ENCODE measurements at places on chromosomes 1 and 21.

DNA sequence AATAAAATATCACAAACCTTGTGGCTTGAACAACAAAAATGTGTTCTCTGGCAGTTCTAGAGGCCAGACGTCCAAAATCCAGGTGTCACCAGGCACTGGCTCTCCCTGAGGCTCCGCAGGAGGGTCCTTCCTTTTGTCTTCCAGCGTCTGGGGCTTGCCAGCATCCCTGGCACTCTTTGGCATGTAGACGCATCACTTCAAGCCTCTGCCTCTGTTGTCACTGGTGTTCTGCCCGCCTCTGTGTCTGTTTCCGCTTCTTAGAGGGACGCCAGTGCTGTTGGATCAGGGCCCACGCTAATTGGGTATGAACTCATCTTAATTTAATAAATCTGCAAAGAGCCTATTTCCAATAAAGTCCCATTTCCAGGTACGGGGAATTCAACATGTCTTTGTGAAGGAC lies 273.7 kb upstream of the C1orf174 start:
- DNase-seq: no peak

- no peak for DNase-seq
Measured at GRCh38 chr1:247829656-247830055, 5.7 kb upstream of the OR14A16 start.

- DNase-seq: no peak
Measured at GRCh38 chr1:117820694-117821381, 108.6 kb downstream of the GDAP2 start.

DNA sequence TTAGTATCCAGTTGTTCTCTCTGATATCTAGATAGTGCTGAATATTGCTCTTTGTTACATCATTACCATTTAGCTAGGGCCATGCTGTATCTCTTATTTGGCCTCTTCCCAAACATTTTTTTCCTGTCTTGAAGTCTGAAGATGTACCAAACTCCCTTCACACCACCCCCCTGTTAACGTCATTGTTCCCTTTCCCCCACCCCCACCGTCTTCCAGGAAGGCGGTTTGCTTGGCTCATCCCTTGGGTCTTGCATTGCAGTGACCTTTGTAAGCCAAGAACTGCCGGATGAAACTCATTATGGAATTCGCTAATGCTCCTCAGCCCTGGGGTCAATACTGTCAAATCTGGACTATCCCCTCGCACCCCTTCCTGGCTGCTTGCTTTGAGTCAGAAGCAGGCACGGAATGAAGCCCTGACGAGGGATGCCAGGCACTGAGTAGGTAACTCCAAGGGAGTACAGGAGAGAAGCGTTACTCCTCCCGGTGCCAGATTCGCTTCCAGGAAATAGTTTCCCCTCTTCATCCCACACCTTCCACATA lies 283.1 kb downstream of the TM2D1 start:
- DNase-seq: no peak

DNA sequence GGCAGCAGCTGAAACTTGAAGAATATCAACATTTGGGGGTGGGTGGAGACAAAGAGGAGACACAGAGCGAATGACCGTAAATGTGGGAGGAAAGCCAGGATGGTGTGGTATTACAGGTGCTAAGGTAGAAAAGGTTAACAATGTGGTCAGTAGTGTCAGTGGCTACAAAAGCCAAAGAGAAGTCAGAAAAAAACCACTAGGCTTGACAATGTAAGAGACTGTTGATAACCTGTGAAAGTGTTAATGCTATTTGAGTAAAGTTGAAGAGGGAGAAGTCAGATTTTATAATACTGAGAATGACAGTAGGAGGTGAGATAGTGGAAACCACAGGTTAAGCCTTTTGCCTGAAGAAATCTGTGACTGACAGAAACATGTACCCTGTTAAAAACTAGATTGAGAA lies 120.8 kb downstream of the CLEC20A start:
- no peak for DNase-seq

GRCh38 chr1:205301205-205301821 lies 20.2 kb downstream of the NUAK2 start:
- peak; percentile 42 for DNase-seq

- no peak for DNase-seq
Measured at GRCh38 chr1:186511761-186512637, 51.1 kb upstream of the PDC start.

GRCh38 chr1:90714521-90714951 lies 2.6 kb downstream of the BARHL2 start:
- DNase-seq: no peak

GRCh38 chr1:155196103-155196892 lies 11.4 kb downstream of the THBS3 start:
- DNase-seq: no peak

DNA sequence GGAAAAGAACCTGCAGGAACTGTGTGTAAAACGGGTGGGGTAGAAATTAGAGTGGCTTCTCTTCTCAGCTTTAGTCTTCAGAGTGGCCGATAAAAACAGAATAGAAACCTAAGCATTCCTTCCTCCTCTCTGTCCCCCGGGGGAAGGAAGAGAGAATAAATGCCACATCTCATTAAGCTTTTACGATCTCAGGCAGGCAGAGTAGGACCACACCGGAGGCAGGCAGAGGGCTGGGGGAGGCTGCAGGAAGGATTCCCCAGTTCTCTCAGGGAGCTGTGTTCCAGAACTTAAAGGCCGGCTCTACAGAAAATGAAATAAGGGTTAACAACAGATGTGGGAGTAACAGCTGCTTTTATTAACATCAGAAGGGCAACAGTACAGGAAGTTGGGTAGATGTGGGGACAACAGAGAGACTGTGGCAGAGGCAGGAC lies 24.5 kb upstream of the MEF2D start:
- no peak for DNase-seq

- no peak for DNase-seq
Measured at GRCh38 chr1:95073446-95073845, 695 bp upstream of the ALG14 start.

DNA sequence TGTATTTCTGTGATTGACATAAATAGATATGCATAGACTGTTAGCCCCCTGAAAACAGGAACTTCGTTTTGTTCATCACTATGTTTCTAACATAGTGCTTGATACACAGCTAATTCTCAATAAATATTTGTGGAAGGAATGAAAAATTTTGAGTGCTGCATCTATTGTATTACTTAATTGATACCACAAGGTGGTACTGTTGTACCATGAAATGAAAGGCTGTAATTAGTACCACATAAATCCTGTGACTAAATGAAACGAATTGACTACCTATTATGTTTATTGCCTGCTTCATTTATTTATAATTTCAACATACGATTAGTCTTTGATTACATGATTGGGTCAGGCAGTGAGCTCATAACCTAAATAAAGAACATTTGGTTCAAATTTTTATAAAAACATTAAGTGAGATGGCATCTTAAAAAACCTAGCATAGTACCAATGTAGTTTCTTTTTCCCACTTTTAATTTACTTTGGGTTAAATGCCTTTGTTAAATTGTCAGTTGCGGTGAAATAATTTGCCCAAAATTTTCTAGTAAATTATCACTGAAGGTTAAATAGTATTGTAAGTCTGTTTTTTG lies 15.0 kb upstream of the TGFB2 start:
- DNase-seq: no peak

GRCh38 chr1:175178056-175178455 lies 14.5 kb downstream of the KIAA0040 start:
- DNase-seq: no peak

DNA sequence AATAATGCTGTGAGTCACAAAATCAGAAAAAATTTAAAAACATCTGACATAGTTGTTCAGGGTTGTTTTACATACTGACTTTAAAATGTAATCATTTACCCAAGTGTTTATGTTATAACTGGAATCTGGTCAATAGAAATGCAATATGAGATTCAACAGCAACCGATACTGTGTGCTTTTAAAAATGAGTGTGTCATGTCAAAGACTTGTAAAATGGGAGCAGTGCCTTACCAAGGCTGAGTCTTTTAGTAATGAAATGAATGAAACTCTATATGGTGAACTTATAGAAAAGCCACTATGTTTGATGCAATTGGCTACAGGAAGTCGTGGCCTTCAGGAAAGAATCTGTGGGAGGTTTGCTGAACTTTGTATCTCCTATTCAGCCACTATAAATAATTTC lies 570.2 kb downstream of the DPYD start:
- DNase-seq: no peak

DNA sequence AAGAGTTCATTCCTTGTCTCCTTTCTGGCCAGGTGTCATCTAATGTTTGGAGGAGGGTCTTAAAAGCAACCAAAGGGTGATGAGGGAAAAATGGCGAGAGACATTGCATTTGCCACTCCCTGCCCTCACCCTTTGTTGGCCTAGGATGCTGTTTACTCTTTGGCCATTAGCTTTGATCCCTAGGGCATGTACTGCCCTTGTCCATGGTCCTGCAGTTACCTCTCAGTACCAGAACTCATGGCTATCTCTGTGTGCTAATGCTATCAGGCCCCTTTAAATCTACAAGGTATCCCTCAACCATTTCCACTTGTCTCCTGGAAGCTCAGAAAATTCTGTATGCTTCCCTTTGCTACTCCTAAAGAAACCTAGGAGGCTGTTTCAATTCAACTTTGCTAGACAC lies 424.8 kb upstream of the PLXNA2 start:
- no peak for DNase-seq

- DNase-seq: no peak
Measured at GRCh38 chr1:29459620-29459945, 223.3 kb downstream of the PTPRU start.

- no peak for DNase-seq
Measured at GRCh38 chr21:42401154-42401553, 2.5 kb upstream of the UBASH3A start.

GRCh38 chr1:89363196-89363595 lies 663 bp upstream of the GBP6 start:
- DNase-seq: no peak

DNA sequence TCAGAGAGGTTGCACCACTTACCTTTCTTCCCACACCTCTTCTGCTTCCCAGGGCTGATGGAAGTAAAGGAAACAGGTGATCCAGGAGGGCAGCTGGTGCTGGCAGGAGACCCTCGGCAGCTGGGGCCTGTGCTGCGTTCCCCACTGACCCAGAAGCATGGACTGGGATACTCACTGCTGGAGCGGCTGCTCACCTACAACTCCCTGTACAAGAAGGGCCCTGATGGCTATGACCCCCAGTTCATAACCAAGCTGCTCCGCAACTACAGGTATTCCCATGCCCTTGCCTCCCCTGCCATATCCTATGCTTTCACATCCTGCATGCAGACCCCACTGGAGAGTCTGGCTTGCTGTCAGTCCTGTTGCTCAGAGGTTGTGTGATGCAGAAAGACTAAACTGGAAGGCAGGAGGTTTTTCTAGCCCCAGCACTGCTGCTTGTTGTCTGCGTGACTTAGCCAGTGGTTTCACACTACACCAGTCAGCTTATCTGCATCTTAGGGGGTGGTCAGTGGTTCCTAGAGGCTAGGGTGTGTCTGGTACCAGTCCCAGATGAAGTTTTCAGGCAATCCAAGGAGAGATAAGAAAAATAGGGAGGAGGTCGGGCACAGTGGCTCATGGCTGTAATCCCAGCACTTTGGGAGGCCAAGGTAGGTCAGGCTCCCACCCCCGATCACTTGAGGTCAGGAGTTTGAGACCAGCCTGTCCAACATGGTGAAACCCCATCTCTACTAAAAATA lies 10.2 kb downstream of the RHOC start:
- DNase-seq: no peak

- DNase-seq: peak; percentile 44
Measured at GRCh38 chr1:62841587-62842169, 57.7 kb downstream of the ATG4C start.

- no peak for DNase-seq
Measured at GRCh38 chr1:61192663-61193330, 110.4 kb downstream of the NFIA start.

GRCh38 chr1:52559875-52560274 lies 7.0 kb upstream of the TUT4 start:
- no peak for DNase-seq

DNA sequence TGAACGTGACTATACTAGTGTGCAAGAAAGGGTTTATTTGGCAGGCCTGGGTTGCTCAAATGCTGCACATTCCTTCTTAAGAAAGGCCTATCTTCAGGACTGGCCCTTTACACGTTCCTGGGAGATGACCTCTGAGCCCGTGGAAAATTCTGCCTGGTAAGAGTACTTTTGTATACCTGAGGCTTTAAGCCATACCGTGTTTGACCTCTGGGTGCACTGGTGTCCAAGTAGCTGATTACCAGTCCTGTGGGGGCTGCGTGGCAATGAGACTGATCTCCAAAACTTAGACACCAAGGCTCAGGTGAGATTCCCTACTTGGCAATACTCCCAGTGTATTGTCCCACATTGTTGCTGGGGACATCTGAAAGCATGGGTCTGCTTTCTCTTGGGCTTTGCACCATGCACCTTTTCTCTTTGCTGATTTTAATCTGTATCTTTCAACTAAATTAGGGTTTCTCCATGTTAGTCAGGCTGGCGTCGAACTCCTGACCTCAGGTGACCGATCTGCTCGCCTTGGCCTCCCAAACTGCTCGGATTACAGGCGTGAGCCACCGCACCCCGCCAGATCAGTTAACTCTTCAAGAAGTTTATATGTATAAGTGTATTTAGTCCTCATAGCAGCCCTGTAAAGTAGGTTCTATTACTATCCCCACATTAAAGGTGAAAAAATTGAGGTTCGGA lies 44.5 kb downstream of the TRIM33 start:
- no peak for DNase-seq

DNA sequence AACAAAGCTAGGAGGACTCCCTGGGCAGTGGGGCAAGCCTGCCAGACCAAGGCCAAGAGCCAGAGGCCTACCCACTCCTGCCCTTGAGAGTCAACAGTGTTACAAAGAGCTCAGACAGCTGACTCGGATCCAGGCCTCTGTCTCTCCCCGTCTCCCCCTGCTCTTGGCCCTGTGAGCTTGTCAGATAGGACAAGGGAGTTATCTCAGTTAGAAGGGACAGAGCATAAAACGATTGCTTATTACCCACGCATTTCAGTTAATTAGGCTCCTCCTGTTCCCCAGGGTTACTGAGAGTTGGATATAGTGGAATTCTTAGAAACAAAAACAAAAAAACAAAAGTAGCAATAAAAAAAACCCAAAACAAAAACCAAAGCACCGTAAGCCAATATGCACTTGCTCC lies 1.3 kb downstream of the SLC41A1 start:
- peak; percentile 13 for DNase-seq

DNA sequence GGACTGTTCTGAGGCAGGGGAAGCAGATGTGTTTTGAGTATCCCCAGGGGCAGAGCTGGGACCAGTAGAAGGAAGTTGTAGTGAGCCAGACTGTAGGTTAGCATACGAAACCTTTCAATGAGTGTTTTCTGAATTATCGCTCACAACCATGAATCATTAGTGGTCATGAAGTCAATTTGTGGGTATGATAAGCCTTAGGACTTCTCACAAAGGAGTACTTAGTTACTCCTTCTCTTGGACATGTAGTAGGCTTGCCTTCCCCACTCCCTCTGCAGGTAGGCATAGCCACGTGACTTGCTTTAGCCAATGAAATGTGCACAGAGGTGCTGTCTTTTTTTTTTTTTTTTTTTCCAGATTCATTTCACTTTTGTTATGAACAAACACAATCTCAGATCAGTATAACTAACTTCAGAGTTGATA lies 23.9 kb upstream of the FAAH start:
- DNase-seq: no peak
